Cardiac septum (tissue), 1 donor: ENCODE measurements at places on chromosomes 7 and 10.

DNA sequence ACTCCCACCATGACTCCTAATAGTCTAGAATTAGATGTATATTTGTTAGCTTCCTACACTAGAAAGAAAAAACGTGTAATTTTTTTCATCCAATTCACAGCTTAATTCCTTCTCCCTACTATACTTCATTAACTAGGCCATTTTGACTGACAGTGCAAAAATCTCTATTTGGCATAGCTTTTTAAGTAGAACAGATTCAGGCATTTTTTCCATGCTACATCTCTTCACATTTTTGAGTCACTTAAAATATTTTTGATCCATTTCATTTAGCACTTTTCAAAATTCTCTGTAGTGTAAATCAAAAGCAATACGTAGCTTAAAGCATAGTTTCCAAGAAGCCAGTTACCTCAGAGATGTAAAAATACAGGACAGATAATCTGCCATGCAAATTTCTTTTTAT lies 391.1 kb upstream of the NPVF start:
- DNase-seq, result no peak

DNA sequence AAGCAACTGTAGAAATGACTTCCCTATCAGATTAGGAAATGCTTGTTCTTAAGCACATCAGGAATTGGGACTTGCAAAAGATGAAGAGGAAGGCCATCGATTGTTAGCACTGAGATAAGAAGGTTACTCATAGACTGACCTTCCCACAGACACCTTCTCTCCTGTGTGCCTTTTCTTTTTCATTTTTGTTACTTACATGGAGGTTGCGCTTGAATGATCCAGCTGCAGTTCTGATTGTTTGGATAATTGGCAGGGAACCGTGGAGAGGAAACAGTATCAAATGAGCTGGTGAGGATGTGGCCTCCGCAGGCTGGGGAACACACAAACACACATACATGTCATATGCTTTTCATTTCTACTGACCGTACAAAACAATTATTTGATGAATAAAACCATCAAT lies 134.9 kb upstream of the RSU1 start:
- DNase-seq, result no peak

GRCh38 chr10:29050081-29050480 lies 238.8 kb upstream of the LYZL1 start:
- no peak for DNase-seq

DNA sequence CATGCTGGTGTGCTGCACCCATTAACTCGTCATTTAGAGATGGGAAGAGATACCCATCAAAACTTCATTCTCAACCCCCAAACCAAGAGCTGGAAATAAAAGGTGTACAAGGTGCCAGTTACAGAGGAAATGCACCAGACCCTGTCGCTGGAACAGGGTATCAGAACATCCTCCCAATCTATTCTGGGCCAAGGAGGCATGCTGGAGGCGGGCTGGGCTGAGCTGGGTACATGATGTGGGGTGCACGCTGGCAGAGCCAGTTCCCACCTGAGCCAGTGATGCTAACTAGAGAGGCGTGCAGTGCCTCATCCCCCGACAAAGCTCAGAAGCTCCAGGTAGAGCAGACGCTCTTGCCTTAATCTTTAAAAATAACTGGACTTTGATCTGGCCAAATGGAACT lies 70.1 kb downstream of the NPSR1 start:
- DNase-seq, result no peak

- no peak for DNase-seq
Observed at GRCh38 chr10:128099901-128100300, 26.3 kb downstream of the MKI67 start.

DNA sequence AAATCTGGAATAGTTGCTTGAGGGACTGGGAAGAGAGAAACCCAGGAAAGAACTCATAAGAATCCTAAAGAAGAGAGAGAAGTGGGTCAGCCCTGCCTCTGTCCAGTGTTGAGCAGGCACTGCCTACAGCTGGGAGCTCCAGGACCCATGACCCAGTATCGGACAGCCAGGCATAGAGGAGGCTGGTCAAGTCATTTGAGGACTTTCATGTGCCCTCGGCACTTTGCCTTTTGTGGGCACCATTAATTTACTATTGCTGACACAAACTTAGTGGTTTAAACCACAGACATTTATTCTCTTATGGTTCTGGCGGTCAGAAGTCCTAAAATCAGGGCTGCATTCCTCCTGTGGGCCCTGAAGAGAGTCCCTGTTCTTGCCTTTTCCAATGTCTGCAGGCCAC lies 60.3 kb downstream of the CPXM2 start:
- no peak for DNase-seq

DNA sequence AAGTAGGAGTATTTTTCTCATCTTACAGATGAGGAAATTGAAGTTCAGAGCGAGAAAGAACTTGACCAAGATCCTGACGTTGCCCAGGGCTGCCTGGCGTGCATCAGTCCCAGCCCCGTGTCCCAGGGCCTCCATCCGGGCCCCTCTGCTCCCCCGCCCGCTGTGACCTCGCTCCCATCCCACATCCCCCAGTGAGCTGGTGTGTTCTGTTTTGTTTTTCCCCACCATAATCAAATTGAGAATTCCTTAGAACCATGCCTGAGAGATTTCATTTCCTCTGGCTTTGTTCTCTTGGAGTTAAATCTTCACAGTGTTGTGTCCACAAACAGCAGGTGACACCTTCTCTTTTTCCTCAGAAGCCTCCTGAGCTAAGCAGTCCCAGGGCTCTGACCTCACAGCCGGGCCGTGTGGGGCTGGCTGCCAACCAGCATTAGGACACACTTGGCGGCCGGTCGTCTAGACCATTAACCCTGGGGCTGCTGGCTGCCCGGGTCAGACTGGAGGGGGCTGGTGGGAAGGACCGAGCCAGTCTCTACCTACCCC lies 44.3 kb downstream of the PFKP start:
- DNase-seq, result no peak

- no peak for DNase-seq
Observed at GRCh38 chr7:31408140-31408729, 67.7 kb upstream of the NEUROD6 start.

DNA sequence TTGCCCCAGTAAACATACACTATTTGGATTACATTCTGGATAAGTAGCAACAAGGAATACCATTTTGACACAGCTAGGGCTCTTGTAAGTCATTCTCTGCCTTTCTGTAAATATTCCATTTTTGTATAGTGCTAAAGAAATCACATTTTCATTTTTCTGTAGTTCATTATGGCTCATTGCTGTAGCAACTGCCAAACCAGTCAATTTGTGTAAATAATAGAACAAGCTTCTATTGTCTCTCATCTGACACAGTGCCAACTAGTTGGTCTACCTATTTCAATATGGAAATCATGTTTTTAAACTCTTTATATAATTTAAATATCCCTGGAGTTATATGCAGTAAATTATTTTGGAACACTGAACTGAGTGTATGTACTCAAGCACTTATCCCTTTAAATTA lies 193.7 kb downstream of the RELN start:
- DNase-seq, result no peak

GRCh38 chr7:83850125-83850524 lies 201.2 kb upstream of the SEMA3E start:
- no peak for DNase-seq

DNA sequence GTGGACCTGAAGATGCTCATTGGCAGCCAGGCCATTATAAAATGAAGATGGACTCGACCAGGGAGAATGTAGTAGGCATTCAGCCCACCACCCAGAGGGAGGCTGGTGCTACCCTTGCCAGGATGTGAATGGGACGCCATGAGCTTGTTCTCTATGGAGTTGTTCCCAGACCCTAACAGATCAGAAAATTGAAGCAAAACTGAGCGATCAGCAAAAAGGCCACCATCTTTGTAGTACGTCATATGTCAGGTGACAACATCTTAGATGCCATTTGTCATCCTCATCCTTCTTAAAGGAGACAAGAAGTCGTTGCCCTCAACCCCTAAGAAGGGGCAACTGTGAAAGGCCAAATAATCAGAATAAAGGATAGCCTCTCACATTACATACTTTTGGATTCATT lies 61.7 kb downstream of the DOCK1 start:
- no peak for DNase-seq

DNA sequence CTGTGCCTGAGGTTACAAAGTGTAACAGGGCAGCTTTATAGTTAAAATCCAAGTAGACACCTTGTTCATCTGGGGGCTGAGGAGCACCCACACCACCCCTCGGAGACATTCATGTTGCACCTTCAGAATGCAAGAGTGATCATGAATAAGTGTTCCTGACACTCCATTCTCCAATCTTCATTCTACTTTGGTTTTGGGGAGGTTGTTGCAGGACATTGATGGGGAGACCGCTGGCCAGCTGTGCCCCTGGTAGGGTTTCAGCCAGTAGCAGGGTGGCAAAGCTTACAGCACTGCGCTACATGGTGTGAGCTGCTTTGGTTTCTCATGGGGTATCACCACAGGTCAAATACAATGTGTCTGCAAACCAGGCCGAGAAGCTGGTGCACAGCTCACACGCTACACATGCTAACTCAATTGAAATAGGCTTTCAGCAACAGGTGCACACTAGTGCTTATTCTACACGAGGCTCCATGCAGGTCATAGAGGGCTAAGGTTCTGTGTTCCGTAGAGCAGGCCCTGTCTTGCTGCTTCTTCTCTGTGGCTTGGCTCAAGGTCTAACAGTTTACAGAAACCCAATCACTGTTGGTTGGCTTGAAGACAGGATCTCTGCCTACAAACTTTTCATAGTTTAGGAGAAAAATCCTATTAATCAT lies 317.4 kb upstream of the ZNF32 start:
- no peak for DNase-seq

- DNase-seq, result no peak
Observed at GRCh38 chr7:151161757-151162156, 5.7 kb downstream of the GBX1 start.

GRCh38 chr7:111356941-111357340 lies 205.4 kb downstream of the IMMP2L start:
- DNase-seq, result no peak

GRCh38 chr10:112230325-112230988 lies 46.9 kb upstream of the GPAM start:
- no peak for DNase-seq

DNA sequence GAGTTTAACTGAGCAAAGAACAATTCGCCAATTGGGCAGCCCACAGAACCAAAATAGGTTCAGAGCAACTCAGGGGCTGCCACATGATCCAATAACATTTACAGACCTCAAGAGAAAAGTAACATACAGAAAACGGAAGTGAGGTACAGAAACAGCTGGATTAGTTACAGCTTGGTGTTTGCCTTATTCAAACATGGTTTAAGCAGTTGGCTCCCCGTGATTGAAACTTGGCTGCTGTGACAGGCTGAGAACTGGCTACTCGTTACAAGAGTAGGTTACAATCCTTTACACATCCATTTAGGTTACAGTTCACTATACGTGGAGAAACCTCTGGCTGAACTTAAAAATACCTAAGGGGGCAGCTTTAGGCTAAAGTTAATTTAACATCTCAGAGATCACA lies 673.1 kb upstream of the PHF14 start:
- no peak for DNase-seq
